Effector memory CD4-positive, alpha-beta T cell (primary cell): ENCODE measurements at places on chromosomes 13 and 19.

GRCh38 chr19:46081928-46082727 is 41.3 kb upstream of the IGFL4 start:
- H3K4me3 ChIP-seq, result no peak overlapping the region
- no peaks in the 10 kb centered on the region for H3K36me3 ChIP-seq
- H3K27me3 ChIP-seq, result peaks cover 9% of the 10 kb centered on the region

DNA sequence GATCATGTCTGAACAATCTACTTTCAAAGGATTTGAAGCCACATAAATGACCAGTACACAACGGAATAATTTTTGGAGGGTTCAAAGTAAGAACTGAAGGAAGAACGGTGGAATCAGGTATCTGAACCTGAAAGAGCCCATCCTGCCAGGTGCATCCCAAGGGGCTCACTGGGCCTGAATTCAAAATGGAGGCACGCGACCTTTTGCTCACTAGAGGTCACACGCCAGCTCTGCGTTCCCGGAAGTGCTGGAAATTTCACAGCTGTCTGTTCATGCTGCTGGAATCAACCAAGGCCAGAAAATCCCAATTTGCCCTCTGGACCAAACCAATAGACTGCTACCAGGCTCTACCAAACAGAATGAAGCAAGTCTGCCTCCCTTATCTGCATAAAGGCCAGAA is 4.2 kb upstream of the RASA3 start:
- H3K36me3 ChIP-seq, result no peaks in the 10 kb centered on the region
- no peak overlapping the region for H3K4me3 ChIP-seq

GRCh38 chr13:43301346-43301969 is 278.1 kb downstream of the DNAJC15 start:
- DNase-seq, result no peak
- H3K4me3 ChIP-seq, result no peak overlapping the region
- no peaks in the 10 kb centered on the region for H3K36me3 ChIP-seq
- H3K27me3 ChIP-seq, result no peaks in the 10 kb centered on the region

DNA sequence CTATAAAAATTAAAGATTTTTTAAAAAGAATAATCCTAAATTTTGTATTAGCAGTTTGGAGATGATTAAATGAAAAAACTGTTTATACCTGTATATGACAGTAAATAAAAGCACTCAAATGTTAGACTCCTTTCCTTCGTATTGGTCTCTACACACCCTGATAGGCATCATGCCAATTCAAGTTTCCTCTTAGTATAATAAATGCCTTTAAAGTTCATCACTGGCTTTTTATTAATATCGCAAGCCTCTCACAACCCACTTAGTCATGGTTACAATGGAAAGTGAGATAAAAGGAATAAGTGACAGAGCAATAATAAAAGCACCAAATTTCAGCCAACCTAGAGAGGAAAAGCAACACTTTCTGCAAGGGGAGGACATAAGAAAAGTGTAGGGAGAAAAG is 102.2 kb downstream of the PIBF1 start:
- DNase-seq, result no peak
- no peaks in the 10 kb centered on the region for H3K27me3 ChIP-seq
- H3K27ac ChIP-seq, result no peak overlapping the region

DNA sequence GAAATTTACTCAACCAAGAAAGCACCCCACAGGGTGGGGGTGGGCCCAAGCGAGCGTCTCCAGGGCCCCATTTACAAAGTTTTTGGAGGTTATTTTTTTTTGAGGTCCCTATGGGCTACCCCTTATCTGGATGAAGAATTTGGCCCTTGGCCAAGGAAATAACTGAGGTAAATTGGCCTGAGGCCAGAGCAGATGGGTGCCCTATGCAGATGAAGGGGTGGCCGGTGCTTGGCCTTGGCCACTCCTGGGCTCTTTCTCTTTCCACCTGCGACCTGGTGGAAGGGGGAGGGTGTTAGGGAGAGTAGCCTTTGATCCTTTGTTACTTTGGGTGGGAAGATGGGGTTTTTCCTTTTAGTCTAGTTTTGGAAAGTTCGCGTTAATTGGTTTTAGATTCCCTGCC is 15.5 kb downstream of the ZNF701 start:
- H3K27ac ChIP-seq, result no peak overlapping the region
- H3K4me3 ChIP-seq, result no peak overlapping the region
- H3K27me3 ChIP-seq, result no peaks in the 10 kb centered on the region

DNA sequence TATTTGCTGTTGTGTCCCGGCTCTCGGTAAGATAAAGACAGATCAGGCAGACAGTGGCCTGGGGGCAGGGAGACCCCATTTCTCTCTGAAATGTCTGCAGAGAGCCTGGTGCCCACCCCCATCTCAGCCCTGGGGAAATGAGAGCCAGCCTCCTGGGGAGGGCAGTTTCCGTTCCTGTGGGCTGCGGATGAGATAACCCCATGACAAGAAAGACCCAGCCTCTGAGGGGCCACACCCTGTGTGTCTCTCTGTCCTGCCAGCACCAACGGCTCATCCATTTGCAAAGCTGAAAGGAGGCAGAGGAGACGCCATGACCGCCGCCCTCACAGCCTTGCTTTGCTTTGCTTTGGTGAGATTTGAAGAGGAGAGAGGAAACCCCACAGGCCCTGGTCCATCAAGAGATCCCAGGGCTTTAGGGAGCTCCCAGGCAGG is 28.1 kb upstream of the KIR3DL3 start:
- H3K27me3 ChIP-seq, result peaks cover 3% of the 10 kb centered on the region
- H3K27ac ChIP-seq, result no peak overlapping the region
- H3K4me1 ChIP-seq, result no peaks in the 10 kb centered on the region
- H3K4me3 ChIP-seq, result no peak overlapping the region
- H3K36me3 ChIP-seq, result no peaks in the 10 kb centered on the region
- no peak for DNase-seq

DNA sequence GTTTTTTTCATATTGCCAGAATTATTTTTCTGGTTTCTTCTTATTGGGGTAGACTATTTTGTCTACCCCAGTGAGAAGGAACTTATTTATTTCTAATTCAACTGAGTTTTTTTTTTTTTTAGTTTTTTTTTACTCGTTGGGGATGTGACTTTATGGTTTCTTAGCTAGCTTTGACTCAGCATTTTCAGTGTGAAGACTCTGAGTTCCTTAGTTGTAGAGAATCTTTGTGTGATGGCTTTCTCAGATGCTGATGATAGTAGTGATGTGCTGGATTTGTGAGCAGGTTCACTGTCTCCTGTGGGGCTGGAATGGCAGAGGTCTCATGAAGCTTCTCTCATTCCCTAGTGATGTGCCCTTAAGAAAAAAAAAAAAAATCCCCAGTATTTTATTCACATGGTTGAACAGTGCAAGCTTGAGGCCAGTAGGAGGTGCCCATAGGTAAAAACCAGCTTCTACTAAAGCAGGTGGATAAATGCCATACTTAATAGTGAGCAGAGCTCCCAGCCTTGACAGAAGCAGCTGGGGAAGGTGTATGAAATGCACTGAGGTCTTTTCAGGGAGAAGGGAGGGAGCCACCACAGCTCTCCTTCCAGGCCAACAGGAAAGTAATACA is 106.2 kb upstream of the KLF5 start:
- no peak overlapping the region for H3K27ac ChIP-seq
- no peak for DNase-seq

DNA sequence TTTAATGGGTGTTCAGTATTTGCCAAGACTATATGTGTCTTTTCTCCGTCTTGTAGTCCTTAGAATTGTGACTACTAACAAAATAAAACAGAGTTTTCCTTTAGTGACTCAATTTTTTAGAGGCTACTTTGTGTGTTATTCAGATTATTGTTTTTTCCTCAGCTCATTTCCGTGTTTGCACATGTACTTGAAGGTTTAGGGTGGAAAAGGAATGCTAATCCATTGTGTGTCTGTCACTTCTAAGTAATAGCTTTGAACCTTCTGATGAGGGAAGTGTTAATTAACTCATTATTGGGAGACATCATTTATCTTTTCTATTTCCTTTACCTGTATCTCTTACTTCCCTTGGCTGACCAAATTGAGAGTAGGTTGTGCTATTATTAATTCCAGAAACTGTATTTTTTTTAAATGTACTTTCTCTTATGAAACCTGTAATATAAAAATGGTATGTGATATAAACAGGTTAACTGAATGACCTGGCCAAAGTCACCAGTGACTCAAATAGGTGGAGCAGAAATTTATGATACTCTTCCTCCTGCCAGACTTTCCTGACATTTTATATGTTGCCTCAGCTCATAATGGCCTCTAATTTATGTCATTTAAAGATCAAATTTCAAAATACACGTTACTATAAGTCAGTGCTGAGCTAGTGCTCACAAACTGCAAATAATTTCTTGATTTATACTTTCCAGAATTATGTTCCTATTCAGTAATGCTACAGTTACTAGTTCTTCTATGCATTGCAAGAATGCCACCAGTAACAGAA is 88.8 kb downstream of the LMO7 start:
- H3K27ac ChIP-seq, result no peak overlapping the region
- DNase-seq, result no peak
- no peak overlapping the region for H3K4me3 ChIP-seq

GRCh38 chr13:36795463-36795862 is 23.6 kb upstream of the RFXAP start:
- no peaks in the 10 kb centered on the region for H3K4me1 ChIP-seq
- no peaks in the 10 kb centered on the region for H3K36me3 ChIP-seq
- H3K4me3 ChIP-seq, result no peak overlapping the region
- DNase-seq, result no peak
- no peaks in the 10 kb centered on the region for H3K27me3 ChIP-seq
- H3K27ac ChIP-seq, result no peak overlapping the region

DNA sequence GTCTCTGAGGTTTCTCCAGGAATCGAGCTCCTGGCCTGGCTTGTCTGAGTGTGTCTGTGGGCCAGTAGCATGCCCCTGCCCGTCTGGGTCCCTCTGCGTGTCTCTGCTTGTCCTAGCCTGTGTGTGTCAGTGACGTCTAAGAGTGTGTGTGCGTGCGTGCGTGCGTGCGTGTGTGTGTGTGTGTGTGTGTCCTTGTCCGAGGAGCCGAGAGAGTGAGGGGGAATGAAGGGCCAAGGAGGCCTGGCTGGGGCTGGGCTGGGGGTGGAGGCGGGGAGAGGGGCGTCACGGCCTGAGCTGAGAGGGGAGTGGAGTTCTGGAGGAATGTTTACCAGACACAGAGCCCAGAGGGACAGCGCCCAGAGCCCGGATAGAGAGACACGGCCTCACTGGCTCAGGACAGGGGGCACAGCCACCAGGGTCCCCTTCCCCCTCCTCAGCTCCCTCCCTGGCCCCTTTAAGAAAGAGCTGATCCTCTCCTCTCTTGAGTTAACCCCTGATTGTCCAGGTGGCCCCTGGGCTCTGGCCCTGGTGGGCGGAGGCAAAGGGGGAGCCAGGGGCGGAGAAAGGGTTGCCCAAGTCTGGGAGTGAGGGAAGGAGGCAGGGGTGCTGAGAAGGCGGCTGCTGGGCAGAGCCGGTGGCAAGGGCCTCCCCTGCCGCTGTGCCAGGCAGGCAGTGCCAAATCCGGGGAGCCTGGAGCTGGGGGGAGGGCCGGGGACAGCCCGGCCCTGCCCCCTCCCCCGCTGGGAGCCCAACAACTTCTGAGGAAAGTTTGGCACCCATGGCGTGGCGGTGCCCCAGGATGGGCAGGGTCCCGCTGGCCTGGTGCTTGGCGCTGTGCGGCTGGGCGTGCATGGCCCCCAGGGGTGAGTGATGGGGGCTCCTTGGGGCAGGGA is at the start of gene AXL:
AXL (plus strand) TSS at position 609 of the 893 bp plus-strand sequence; CDS start at position 779, 170 bp downstream.
- no peak within 1 kb of the TSS for H3K27ac ChIP-seq
- H3K36me3 ChIP-seq, result no peaks in the 10 kb centered on the region
- DNase-seq, result no peak
- no peak within 1 kb of the TSS for H3K4me3 ChIP-seq
- H3K27me3 ChIP-seq, result no peaks in the 10 kb centered on the region

GRCh38 chr13:33015791-33016323 is 366 bp upstream of the KL start:
- H3K27me3 ChIP-seq, result peaks cover 22% of the 10 kb centered on the region
- no peaks in the 10 kb centered on the region for H3K4me1 ChIP-seq
- H3K4me3 ChIP-seq, result no peak overlapping the region
- DNase-seq, result no peak
- no peak overlapping the region for H3K27ac ChIP-seq
- H3K36me3 ChIP-seq, result no peaks in the 10 kb centered on the region

GRCh38 chr13:96728463-96728862 is 265.8 kb downstream of the OXGR1 start:
- H3K27ac ChIP-seq, result no peak overlapping the region
- H3K4me3 ChIP-seq, result no peak overlapping the region
- no peak for DNase-seq
- H3K36me3 ChIP-seq, result no peaks in the 10 kb centered on the region
- H3K27me3 ChIP-seq, result no peaks in the 10 kb centered on the region

DNA sequence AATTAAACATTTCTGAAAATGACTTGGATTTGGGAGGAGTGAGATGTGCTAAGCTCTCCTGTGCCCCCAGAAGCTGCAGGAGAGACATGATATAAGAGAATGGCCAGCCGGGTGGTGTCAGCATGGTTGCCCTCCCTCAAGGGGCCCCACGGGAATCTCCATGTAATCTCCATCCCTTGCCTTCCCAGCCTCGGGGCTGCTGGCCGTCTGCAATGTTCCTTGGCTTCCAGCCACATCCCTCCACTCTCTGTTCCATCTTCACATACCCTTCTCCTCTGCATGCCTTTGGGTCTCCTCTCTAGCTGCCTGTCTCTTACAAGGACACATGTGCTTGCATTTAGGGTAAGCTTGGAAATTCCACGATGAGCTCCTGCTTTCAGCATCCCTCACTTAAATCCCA is 172.0 kb downstream of the TSHZ3 start:
- no peak overlapping the region for H3K27ac ChIP-seq
- no peak for DNase-seq
- H3K4me1 ChIP-seq, result no peaks in the 10 kb centered on the region

GRCh38 chr13:54226876-54227275 is 1198.3 kb downstream of the OLFM4 start:
- no peaks in the 10 kb centered on the region for H3K4me1 ChIP-seq
- H3K4me3 ChIP-seq, result no peak overlapping the region
- H3K36me3 ChIP-seq, result no peaks in the 10 kb centered on the region
- no peaks in the 10 kb centered on the region for H3K27me3 ChIP-seq
